ENCODE measurements at places on chromosomes 1 and 21.

DNA sequence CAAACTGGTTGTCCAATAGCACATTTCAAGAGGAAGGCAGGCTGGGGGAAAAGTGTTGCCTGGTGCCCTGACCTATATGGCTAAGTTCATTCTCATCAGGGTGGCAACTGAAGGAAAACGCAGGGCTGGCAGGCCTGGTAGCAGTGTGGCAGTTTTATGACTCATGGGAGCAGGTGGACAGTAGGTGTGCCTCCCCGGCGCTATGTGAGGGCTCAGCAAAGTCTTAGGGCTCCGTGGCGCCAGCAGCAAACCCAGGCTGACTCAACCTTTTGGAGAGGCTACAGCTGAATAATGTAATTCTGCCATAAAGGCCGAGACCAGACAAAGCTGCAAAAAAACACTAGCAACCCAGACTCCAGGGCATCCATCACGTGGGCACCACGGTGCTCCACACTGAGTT, 23.6 kb downstream of the GADD45A start:
- DNase-seq = no peak

GRCh38 chr1:31879981-31880608, 58.1 kb downstream of the PTP4A2 start:
- no peak for DNase-seq

GRCh38 chr1:28371010-28371377, 1.5 kb downstream of the PHACTR4 start:
- no peak for DNase-seq

GRCh38 chr1:244021427-244021826, 29.7 kb upstream of the ZBTB18 start:
- DNase-seq = no peak

DNA sequence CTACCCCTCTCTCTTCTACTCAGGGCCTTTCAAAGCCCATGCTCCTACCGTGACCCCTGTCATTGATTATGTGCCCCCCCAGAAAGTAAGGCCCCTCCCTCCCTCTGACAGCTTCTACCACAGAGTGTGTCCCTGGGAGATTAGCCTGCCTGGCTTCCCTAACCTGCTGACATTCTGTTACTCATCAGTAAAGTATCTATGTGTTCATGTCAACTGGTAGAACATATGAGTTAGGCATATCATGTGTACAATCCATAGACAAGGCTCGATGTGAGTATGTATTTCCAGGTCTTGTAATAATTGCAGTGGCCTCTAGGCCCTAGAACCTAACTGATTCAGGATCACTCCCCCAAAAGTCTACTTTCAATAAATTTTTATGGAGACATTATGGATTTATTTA, 120.0 kb downstream of the GIPC2 start:
- DNase-seq = no peak

DNA sequence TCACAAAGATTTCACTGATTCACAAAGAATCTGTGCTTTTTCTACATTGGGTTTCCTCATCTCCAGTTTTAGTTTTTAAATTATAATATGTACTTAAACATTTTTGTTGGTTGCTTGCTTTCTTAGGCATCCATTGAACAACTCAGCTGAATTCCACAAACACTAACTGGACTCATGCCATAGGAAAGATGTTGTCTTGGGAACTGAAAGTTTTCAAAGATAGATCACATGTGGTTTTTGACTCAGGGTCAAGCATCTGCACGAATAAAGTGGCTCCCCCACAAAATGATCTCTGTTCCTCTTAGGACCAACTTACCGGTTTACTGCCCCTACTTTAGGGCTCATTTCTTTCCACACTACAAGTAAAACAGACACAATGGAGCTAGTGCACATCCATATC, 3.1 kb upstream of the KRTAP21-1 start:
- DNase-seq = no peak

GRCh38 chr1:242086706-242087105, 87.8 kb upstream of the MAP1LC3C start:
- DNase-seq = no peak

GRCh38 chr21:41397471-41397891, 28.6 kb upstream of the MX1 start:
- peak; percentile 55 for DNase-seq

DNA sequence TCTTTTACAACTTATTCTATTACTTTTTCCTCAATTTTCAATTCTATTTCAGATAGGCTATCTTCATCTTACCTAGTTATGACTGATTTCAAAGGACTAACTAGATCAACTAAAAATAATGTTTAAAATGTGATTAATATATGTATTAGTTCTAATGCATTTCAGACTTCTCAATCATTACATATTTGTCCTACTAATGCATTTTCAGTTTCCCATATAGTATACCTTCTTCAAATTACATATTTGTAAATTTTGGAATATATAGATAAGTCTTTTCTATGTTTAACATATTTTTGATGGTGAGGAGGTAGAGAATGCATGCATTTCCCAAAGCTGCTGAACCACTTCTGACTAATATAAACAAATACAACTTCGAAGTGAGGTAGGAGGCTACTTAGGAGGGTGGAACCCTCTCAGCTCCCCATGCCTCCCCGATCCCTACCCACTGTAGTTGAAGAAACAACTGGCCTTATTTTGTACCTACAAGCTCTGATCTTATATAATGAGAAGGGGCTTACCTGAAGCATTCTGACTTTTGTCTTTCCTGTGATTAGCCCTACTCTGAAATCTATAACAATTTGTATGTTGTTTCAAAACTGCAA, 1.7 kb downstream of the TRMT1L start:
- DNase-seq = no peak

DNA sequence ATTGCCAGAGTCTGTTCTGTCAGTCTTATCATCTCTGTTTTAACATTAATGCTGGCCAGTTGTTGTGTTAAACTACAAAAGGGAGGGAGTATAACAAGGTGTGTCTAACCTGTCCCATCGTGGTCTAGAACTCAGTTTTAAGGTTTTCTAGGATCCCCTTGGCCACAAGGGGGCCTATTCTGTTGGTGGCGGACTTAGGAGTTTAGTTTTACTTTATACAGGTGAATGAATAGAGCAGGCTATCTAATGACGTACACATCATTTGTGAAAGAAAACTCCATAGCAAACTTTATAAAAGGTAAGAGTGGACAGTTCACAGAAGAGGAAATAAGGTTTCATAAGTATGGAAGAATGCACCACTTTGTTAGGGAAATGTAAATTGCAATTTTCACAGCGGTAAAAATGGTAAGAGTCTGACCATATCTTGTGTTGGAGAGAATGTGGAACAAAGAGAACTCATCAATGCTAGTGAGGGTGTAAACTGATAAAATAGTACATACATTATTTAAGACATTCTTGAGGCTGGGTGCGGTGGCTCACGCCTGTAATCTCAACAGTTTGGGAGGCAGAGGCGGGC, 2.5 kb upstream of the ATF6 start:
- no peak for DNase-seq

DNA sequence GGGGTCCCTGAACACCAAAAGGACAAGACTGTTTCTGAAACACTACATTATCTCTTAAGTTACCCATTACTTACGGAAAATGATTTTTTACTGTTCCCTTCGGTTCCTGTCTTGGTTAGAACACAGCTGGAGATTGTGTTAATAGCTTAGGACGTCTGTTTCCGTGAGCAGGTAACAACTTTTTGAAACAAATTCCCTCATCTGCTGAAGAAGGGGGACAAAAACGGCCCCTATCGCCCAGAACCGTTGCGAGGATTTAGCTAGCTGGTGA, 67.8 kb downstream of the SLC35A3 start:
- no peak for DNase-seq

GRCh38 chr1:226407497-226408284, at the start of gene PARP1:
Gene PARP1 (minus strand): TSS chr1:226408093. CDS start chr1:226407929, 164 bp downstream.
- DNase-seq = no peak

DNA sequence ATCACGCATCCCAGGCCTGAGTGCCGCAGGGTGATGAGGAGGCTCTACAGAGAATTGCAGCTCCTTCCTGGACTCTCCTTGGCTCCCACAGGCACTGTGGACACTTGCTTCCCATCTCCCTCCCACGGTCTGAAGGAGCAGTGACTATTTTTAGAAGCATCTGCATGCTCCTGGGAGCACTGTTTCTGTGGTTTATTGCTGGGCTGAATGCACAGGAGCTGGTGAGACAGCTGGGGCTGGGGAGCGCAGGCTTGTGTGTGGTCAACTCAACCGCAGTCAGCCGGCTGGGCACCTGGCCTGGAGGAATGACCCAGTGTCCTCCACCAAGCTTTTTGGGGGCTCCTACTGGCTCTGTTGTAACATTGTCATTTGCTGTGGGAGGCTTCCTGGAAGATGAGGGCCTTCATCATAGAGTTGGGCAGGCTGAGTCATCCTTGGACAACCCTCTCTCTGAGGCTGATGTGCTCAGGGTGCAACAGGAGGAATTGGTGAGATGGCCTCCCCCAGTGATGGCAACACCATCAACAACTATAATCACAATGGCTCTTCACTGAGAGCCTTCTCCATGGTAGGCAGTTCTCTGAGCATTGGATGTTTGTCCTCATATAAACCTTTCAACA, 1.7 kb downstream of the NFASC start:
- DNase-seq = no peak

DNA sequence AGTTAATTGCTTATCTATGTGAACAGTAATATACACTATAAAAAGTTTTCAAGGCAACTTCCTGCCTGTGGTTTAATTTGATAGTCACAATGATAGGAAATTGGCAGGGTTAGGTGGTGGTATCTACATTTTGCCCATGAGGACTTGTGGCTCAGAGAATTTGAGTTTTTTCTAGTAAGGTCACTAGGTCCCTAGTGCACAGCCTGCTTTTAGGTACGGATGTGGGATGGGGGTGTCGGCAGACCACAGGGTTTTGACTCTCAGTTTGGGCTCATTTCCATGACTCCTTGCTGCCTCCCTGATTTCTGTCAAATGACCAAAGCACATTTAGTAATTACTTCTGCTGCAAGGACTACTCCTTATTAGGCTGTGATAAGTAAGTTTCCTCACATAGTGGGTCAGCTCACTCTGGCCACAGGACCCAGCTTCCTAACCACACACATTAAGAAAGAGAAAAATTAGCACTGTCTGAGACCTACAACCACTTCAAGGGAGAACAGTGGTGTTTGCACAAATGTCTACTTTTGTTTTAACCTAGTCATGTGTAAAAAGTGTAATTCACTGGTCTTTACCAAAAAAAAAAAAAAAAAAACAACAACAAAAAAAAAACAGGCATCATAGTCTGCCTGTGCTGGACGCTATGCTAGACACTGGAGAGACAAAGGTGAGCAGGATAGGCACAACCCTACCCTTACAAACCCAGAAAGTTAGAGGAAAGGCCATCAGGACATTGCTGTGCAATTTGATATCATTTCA, 43.7 kb downstream of the MRPL39 start:
- no peak for DNase-seq

GRCh38 chr1:214174508-214175199, 106.3 kb upstream of the SMYD2 start:
- no peak for DNase-seq

- no peak for DNase-seq
These were observed 70.3 kb downstream of the PIK3CD start for GRCh38 chr1:9721606-9722377.

DNA sequence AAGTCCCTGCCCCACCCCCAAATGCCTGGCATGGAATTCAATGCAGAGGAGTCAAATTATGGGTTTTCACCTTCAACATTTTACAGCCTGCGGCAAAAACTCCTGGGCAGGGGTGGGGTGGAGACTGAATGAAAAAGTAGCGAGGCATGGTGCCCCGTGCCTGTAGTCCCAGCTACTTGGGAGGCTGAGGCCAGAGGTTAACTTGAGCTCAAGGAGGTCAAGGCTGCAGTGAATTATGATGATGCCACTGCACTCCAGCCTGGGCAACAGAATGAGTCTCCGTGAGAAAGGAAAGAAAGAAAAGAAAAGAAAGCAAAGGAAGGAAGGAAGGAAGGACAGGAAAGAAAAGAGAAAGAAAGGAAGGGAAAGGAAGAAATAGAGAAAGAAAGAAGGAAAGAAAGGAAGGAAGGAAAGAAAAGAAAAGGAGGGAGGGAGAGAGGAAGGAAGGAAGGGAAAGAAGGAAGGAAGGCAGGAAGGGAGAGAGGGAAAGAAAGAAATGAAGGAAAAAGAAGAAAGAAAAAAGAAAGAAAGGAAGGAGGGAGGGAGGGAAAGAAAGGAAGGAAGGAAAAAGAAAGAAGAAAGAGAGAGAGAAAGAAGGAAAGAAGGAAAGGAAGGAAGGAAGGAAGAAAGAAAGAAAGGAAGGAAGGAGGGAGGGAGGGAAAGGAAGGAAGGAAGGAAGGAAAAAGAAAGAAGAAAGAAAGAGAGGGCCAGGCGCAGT, 11.1 kb downstream of the LEMD1 start:
- DNase-seq = no peak

- DNase-seq = no peak
These were observed 375.1 kb downstream of the RYR2 start for GRCh38 chr1:237416924-237417655.

- no peak for DNase-seq
These were observed 4.9 kb upstream of the PODN start for GRCh38 chr1:53057127-53057526.

Data from vagina (tissue), 2 donors.